Activated T-cell treated with anti-CD3 and anti-CD28 coated beads, Interleukin-2, amount 50 U/mL, for 72 hours (primary cell): ENCODE measurements at places on chromosomes 6 and 20.

DNA sequence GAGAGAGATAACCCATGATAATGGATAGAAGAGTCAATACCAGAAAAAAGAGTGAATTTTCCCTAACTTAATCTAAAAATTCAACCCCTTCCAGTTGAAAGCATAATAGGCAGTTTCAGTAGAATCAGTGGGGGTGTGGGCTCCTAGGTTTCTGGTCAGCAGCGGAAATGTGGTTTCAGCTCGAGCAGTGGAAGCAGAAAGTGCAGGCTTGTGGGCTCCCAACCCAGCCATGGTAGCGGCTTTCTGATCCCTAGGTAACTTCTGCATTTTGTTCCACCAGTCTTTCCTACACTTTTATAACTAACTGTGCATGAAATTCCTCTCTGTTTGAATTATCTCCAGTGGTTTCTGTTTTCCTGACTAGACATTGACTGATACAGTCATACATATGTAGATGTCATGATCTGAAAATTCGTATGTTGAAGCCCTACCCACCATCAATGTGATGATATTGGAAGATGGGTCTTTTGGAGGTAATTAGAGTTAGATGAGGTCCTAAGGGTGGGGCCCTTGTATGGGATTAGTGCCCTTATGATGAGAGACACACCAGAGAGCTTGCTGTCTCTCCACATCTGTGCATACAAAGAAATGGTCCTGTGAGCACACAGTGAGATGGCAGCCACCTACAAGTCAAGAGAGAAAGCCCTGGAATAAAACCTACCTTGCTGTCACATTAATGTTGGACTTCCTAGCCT is 6.5 kb upstream of the DDO start:
- no peak for DNase-seq

- DNase-seq: no peak
These were observed 538 bp downstream of the TTLL9 start for GRCh38 chr20:31870726-31871617.

DNA sequence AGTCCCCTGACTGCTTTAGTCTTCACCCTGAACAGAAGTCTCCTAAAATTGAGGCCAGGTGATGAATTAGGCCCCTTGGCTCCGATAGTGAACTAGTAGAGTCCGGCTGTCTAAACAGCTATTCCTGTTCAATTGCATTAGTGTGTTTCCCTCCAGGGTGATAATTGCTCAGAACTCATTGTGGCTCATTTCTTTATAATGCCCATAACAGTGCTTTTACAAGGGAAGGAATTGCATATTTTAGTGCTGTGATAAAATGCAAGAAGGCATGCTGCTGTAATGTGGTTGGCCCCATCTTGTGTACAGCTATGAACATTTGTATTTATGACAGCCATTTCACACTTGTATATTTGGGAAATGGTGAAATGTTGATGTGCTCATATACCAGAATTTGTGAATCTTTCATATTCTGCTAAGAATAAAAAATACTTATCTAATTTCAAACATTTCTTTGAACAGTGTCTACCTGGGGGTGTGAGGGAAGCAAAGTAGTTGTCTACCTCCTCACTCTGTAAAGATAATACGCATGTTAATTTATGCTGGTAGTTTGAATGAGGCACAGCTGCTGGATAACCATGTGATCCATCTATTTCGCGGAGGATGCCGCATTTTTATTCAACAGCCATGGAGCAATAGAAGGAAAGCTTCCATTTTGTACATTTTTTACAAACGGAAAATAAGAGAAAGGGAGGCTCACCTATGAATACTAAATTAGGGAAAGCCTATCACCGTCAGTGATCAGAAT is 451.4 kb downstream of the NKAIN2 start:
- no peak for DNase-seq

- DNase-seq: no peak
These were observed 354.1 kb upstream of the MAP3K7 start for GRCh38 chr6:90940812-90941481.

GRCh38 chr6:110287462-110288341 is 70.4 kb downstream of the METTL24 start:
- DNase-seq: no peak

GRCh38 chr6:100078509-100078908 is 84.5 kb upstream of the MCHR2 start:
- no peak for DNase-seq

DNA sequence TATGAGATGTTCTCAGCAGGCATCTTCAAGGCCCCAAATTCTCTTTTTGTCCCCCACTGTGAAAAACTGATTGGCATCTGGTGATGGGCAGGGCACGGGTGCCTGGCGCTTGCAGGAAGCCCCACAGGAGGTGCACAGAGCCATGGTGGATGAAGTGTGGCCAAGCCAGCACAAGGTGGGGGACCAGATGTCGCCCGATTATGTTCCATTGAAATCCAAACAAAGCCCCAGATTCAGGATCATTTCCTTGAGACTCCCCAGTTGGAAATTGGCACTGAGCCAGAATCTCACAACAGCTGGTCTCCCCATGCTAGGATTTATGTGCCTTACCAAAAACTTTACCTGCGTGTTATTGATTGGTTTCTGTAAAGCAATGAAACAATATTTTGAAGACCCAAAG is 186.1 kb downstream of the ADAT2 start:
- DNase-seq: no peak

DNA sequence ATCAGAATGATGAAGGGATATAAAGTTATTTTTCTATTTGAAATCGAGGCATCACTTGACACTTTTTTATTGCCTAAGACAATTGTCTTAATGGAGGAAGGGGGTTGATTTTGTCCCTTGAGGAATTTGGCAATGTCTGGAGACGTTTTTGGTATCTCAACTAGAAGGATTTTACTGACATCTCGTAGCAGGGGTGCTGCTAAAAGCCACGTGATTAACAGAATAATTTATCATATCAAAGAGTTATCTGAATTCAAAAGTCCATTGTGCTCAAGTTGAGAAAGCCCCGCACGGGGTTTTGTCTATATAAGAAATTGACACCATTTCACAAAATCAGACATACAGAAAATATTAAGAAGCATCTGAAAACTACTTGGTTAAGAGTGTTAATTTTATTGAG is 1.5 kb upstream of the TAAR6 start:
- DNase-seq: no peak

DNA sequence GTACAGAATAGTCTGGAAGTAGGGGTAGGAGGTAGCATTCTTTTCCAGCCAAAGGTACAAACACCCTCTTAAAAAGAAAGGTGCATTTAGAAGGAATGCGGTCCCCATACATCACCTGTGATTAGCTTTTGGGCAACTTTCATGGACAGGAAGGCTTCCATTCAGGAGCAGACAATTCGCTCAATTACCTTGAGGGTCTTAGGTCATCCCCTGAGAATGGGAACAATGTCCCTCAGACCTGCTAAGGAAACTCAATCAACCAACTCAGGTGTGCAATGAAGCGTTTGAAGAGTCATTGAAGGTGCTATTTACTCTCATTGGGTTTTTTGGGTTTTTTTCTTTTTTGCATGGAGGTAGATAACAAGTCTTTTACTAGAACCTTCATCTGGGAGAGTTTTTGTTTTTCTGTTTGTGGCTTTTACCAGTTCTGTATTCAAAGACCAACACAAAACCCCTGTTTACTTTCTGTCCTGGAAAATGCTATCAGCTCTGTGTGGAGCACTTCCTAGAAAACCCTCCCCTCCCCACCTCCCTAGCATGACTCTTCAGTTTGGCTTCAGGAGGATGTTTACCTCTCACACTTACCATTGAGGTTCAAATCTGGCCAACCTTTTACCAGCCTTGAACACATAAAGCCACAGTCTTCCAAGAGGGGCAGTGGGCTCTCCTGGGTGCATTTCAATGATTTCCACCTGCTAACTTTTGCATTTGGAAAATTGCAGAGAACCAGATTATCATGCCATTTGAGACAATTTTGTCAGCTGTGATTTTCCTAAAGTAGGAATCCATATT is 271.2 kb upstream of the PRDM1 start:
- no peak for DNase-seq

GRCh38 chr6:157200611-157201010 is 122.7 kb downstream of the TMEM242 start:
- no peak for DNase-seq

- no peak for DNase-seq
These were observed 260.0 kb downstream of the ZFAND3 start for GRCh38 chr6:38079537-38079936.

GRCh38 chr6:14280006-14280510 is 162.5 kb downstream of the CD83 start:
- DNase-seq: no peak

GRCh38 chr20:10079964-10080363 is 45.2 kb downstream of the ANKEF1 start:
- DNase-seq: no peak

DNA sequence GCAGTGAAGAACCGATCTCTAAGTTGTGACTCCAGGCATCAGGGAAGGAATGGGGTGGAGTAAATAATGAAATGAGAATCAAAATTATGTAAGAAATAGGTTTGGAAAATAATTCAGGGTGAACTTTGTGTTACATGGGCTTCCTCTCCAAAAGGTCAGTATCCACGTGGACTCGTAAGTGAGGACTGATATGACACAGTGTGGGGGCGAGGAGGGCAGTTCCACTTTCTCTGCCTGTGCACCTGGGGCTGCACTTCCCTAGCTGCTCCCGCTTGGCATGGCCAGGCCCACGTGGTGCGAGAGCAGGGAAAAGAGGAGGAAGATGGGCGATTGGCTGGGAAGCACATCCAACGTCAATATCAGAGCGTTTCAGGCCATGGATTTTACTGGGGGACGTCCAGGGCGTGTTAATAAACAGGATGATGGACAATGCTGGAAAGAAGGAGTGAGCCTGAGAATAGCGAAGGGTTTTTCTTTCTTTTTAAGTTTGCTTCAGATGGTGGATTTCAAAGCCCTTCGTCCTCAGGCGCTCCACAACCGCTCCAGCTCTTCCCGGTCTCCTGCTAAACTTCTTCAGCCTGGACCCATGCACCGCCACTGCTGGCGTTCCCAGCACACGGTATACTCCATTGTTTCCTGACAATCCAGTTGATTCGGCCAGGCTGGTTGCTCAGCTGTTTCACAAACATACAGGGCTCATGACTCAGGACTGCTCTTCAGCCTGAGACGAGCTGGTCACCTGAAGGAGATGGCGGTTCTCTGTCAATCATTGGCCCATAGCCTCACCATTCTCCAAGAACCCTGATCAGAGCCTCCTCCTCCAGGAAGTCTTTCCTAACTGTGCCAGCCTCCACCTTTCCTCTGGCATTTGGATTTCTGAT is 11.8 kb downstream of the CCR6 start:
- DNase-seq: no peak

DNA sequence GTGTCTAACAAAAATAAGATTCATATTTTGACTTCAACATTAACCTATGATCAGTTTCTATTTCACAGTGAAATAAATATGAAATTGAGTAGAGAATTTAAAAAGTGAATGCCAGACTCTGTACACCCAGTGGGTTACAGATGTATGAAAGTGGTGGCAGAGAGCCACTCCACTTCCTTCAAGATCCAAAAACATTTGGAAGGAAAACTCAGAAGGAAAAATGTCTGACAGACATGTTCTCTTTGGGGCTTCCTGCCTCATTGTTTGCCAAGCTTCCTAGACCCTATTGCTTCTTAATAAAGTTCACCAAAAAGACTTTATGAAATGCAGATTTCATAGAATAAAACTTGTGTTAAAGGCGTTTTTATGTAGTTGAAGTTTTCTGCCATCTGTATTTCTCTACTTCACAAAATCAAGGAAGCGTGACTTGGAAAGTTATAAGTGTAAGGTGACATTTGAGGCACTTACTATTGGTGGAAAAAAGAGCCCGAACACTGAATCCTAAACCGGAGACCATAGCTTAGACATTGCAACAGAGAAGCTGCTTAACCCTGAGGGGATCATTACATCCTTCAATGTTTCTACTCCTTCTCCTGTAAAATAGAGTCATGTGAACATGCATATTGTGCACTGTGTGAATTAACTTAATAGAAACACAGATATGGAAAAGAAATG is 12.8 kb downstream of the HMGCLL1 start:
- no peak for DNase-seq

DNA sequence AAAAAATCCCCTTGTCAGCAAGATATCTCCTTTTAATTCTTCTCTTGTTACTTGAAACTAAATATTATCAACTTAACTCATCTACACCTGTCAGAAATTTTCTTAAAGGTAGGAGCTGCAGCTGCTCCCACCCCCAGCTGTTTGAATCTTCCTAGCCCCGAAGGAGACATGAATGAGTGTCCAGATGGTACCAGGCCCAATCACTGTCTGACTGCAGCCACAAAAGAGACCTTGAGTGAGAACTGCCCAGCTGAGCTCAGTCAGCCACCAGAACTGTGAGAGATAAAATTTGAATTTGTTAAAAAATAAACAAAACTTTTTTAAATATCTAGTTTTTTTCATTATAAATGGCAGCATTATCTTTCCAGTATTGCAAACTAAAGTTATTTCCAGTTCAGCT is 84.7 kb downstream of the PRSS35 start:
- no peak for DNase-seq
